ENCODE measurements at places on chromosomes 13 and 19.

DNA sequence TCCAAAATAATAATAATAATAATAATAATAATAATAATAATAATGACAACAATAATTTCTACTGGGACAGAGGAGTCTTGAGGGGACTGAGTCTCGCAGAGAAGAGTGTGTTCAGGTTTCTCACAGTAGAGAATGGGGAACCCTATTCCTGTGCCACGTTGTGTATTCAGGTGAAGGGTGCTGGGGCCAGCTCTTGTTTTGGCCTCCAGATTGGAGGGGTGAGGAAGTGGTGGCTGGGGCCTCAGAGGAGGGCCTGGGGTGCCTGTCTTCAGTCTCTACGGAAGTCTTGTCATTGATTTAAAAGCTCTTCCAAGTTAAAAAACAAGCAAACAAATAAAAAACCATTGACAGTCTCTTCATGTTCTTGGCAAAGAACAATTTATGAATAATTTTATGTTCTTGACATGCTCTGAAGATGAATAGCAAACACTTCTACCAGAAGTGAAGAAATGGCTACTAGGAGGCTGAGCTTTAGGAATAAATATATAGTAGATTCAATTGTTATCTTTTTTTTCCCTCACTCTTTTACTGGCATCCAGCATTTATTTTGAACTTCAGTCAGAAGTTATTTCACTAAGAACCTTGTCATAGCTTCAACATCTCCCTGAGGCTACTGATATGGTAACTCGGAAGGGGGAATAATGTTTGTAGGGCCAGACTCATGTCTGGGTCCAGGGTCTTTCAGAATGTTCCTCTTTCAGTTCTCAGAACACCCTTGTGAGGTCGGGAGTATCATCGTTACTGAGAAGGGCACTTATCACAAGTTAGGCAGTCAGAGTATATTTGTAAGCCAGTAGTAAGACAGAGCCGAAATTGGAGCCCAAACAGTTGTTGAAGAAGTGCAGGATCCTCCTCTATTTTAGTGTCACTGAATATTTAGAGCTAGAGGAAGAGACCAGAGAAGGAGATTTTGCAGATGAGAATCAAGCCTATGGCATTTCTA is 13.1 kb downstream of the LRCH1 start:
- no peak for DNase-seq

GRCh38 chr13:66171920-66172319 is 1058.2 kb downstream of the PCDH9 start:
- no peak for DNase-seq

- DNase-seq: no peak
Observed at GRCh38 chr13:114011226-114011625, 37.4 kb upstream of the C13orf46 start.

- no peak for DNase-seq
Observed at GRCh38 chr13:51432576-51432975, 20.3 kb downstream of the INTS6 start.

DNA sequence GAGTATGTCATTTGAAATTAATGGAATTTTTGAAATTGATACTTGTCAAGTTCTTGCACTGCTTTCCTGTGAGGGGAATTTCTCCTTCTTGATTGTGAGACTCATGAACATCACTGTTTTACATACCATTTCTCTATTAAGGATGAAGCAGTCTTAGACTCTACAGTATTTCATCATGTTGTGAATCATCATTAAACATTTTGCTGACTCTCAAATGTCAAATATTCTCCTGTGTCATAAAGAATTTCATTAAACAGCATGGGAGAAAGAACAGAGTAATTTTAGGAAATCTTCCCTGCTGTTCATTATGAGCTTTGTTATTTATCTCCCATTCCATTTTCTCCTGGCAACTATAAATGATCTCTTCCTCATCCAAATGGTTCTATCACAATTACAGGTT is 729.0 kb downstream of the PCDH9 start:
- DNase-seq: no peak
